ENCODE measurements at places on chromosomes 1 and 21.

- no peak for DNase-seq
Measured at GRCh38 chr21:38898422-38899096, 92.8 kb downstream of the ETS2 start.

DNA sequence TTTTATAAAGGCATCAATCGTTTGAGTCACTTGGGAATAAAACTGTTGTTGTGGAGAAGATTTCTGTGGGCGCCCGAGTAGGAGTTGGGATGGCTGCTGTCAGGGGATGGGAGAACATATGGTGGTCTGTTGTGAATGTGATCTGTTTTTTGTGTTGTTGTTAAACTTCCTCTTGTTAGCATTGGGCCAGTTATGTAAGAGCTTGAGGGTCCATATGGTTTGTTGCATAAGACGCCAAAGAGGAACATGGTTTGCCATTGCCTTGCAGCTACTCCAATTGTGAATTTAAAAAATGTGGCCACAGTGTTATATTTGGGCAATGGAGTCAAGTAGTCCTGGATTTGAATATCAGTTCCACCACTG lies 136.1 kb upstream of the JUN start:
- DNase-seq = no peak

GRCh38 chr1:45685308-45686014 lies 872 bp downstream of the GPBP1L1 start:
- DNase-seq = peak; percentile 9

DNA sequence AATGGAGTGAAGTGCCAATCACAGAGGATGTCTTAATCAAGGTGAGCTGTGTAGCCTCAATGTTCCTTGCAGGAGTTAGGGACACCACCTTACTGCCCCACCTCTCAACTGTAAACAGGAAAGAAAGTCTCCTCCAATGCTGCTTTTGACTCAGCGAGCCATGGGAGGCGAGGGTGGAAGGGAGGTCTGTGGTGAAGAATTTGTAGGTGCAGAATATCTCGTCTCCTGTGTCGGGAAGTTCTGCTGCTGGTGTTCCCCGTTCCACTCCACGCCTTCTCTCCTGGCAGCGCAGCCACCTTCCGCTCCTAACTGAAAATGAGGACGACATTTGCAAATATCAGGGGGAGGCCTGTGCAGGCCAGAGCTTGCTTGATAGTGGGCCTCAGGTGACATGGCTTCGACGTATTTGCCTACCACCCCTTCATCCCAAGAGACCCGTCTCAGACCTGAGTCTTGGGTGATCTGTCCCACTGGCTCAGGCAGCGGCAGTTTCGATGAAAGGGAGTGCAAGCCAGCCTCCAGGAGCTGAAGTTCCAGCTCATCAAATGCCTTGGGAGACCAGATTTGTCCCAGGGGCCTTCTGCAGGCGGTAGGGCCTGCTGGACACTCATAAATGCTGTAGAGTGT lies 368.3 kb upstream of the C1orf174 start:
- no peak for DNase-seq

DNA sequence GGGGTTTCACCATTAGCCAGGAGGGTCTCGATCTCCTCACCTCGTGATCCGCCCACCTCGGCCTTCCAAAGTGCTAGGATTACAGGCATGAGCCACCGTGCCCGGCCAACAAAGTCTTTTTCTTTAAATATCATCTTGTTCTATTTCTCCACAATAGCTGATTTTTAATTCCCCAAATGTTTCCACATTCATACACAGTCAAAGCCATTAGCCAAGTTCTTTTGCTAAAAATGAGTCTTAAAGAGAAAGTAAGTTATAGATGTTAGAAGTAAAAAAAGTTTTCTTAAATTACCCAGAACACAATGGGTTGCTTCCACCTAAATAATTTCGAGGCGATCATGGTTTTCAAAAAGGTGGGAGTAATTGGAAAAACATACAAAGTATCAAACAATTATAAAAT lies 30.6 kb downstream of the C2CD2 start:
- DNase-seq = no peak

GRCh38 chr1:41611932-41612450 lies 127.5 kb upstream of the EDN2 start:
- no peak for DNase-seq

GRCh38 chr1:237879195-237879594 lies 11.5 kb downstream of the ZP4 start:
- DNase-seq = peak; percentile 65

DNA sequence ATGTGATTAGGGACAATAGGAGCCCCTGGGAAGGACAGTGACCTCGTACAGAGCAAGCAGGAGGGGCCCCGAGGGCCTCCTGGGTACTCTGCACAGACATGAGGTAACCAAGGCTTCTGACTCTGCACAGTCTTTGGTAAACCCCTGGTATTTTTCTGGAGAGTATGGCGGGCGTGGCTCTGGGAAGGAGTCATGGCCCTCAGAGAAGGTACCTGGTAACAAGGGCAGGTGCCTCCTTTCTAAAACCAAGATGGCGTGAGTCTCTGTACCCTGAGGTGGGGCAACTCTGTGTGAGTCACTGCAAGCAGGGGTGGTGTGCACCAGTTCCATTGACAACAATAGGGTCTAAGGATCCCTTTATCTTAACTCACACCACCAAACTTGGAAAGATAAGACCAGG lies 39.9 kb upstream of the SLC19A1 start:
- no peak for DNase-seq

GRCh38 chr1:168623003-168623828 lies 46.8 kb downstream of the XCL1 start:
- DNase-seq = peak; percentile 78

DNA sequence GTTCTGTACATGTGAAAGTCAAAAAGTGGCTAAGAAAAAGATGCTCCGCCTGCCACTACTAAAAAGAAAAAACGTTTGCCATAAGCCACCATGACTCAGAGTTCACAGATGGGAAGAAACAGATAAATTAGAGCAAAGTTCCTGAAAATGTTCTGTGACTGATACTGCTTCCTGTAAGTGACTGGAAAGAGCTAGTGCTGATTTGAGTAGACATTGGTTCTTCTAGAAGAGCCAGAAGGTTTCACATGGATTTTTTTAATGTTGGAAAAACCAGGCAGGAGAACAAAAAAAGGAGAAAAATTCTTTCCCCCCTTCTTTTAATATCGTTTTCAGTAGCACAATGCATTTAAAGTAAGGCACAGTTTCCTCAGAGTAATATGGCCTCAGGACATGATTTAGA lies 221.4 kb downstream of the HLX start:
- peak; percentile 11 for DNase-seq

Measured in urothelium cell line (cell line).